ENCODE measurements at places on chromosomes 16 and 17.
A peak's percentile ranks its signal among the peaks of the same experiment; 100 is the strongest.

DNA sequence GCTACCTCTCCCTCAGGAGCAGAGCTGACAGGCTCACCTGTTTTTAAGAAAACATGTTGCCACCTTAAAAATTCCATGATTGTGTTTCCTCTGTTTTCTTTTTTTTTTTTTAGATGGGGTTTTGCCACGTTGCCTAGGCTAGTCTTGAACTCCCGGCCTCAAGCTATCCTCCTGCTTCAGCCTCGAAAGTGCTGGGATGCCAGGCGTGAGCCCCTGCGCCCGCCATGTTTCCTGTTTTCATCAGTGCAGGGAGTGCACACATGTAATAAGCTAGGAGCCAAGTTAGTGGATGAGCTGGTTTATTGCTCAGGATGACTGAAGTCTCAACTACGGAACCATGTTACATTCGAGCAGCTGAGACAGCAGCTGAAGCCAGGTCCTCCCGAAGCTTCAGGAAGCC is 13.6 kb downstream of the MRM3 start:
- DNase-seq, result no peak

DNA sequence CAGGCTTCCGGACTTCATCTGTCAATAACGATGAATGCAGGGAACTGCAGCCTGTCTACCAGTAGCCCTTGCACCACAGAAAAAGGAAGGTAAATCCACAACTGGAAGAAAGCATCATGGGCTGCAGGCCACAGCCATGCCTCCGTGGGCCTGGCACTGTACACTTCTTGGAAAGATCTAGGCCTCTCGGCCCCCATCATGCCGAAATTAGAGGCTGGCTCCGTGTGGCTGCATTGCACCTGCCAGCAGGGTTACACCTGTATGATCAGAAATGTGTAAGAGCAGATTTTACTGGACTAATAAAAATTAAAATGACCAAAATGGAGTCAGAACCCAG is 52.2 kb downstream of the SDK2 start:
- DNase-seq, result no peak

GRCh38 chr17:46916211-46916610 is 6.7 kb upstream of the GOSR2 start:
- DNase-seq, result no peak

GRCh38 chr17:1484676-1485422 is 7.6 kb downstream of the MYO1C start:
- no peak for DNase-seq

DNA sequence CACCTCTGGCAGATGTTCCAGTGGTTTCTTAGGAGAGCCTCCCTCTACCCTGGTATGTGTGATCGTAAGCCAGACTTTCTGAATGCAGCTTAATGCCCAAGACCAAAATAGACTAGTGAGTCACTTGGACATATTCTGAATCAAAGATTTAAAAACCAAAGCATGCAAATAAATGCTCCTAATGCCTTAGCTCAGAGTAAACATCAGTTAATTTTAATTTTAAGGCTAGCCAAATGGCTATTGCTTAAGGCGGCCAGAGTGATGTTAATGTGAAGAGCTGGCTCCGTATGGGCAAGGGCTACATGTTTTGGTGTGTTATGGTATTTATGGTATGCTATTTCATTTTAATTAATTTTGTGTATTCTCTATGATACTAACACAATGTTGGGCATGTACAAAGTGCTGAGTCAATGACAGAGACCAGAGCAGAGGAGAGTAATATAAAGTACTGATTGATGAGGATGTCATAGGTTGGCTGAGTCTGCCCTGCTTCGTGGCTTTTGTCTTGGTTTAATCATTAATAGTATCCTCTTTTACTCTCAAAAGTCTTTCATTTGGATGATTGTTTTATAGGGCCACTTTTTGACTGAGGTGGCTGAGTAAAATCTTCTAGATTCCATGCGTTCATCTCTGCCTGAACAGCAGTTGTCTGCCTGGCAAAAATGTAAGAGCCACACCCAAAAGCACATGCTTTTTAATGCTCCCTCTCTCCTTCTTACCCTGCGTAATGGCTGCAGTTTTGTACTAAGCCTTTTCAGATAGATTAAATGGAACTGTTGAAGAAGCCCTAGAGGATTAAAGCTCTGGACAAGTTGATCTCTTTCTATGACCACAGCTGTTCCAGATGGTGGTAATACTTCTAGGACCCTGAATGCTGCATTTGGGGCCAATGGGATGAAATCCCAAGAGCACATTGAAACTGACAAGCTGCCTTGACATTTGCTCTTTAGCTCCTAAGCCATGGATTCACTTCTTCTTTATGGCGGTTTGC is 59.6 kb downstream of the MAP2K6 start:
- DNase-seq, result no peak

GRCh38 chr17:7219812-7220592 is at the start of the genes ACADVL and DLG4:
Gene ACADVL, plus strand, starts transcription at chr17:7219938. Its CDS starts 47 bp downstream, at chr17:7219985.
Gene DLG4, minus strand, starts transcription at chr17:7219836.
- DNase-seq, result peak; percentile 54

- DNase-seq, result no peak
Observed at GRCh38 chr17:39979893-39980350, 685 bp upstream of the PSMD3 start.

GRCh38 chr17:40886090-40886489 is 1.0 kb upstream of the KRT20 start:
- no peak for DNase-seq

GRCh38 chr16:90046971-90047713 is 27.9 kb upstream of the DBNDD1 start:
- no peak for DNase-seq

GRCh38 chr17:57584050-57584551 is 161.0 kb downstream of the CCDC182 start:
- DNase-seq, result no peak

DNA sequence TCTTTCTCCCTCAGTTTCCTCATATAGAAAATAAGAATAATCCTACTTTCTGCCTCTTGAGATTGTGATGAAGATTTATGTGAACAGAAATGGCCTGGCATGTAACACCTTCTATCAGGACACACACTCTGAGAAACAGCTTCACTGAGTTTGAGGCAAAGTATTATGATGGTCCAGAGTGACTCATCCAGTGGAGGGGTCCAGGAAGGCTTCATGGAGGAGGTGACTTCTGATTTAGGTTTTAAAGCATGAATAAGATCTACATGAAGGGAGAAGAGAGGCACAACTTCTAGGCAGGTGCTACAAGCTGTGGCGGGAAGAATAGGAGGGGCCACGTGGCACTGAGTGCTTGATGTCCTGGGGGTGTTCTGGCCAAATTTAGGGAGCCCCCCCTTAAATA is 124.4 kb upstream of the SDK2 start:
- DNase-seq, result no peak

GRCh38 chr16:46947900-46948547 is 25.4 kb downstream of the DNAJA2 start:
- DNase-seq, result no peak

GRCh38 chr17:8466456-8466855 is 30.8 kb downstream of the NDEL1 start:
- no peak for DNase-seq

DNA sequence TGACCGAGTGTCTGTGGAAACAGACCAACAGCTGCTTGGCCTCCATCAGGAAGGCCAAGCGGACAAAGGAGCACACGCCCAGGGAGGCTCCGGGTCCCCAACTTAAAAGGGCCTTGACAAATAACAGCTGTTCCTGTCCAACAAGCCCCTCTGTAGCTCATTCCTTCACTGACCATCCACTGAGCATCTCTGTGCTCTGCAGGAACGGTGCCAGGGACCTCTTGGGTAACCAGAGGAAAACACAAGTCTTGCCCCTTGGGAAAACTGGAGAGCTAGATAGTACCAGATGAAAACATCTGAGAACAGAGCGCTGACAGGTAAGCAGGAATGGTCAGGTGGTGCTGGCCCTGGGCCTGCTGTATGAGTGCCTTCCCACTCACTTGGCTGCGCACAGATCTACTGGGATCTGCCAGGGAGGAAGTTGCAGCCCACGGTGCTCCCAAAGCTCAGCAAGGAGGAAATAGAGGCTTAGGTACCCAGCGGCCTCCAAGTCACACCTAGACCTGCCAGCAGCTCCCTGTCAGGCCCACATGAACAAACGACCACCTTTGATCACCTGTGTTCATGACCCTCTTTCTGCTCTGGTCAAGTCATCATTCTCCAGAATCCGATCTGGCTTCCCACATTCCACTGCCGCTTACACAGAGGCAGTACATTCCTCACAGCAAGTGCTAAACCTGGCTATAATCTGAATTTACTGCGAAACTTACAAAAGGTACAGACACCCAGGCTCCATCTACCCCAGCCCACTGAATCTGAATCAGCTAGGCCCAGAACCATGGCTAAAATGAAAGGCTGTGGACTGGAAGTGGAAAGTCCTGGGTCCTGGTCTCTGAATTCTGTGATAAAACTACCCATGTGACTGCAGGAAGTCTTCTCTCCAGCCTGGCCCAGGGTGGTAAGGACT is 12.5 kb downstream of the DCAKD start:
- no peak for DNase-seq

GRCh38 chr16:81004646-81005353 is 1.9 kb downstream of the CMC2 start:
- no peak for DNase-seq

GRCh38 chr17:75269844-75270217 is 1.2 kb downstream of the MIF4GD start:
- no peak for DNase-seq

- no peak for DNase-seq
Observed at GRCh38 chr17:41680426-41681040, 8.2 kb upstream of the EIF1 start.

DNA sequence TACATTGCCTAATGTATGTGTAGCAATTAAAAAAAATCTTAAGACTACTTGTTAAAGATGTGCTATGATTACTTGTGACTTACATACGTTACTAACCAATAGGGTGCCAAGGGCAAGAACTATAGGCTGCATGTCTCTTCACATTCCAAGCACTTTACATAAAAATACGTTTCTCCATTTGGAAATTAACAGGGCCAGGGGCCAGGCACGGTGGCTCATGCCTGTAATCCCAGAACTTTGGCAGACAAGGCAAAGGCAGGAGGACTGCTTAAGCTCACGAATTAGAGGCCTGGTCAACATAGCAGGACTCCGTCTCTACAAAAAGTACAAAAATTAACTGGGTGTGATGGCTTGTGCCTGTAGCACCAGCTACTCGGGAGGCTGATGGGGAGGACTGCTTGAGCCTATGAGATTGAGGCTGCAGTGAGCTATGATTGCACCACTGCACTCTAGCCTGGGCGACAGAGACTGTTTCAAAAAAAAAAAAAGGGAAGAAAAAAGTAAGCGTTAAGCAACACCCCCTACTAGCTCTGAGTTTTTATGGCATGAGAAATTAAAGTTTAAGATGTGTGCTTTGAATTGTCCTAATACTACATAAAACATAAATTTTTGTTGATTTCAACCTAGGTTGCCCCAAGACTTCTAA is 12.3 kb downstream of the PSMD12 start:
- no peak for DNase-seq

- no peak for DNase-seq
Observed at GRCh38 chr17:34579979-34580684, 750 bp downstream of the TMEM132E start.

DNA sequence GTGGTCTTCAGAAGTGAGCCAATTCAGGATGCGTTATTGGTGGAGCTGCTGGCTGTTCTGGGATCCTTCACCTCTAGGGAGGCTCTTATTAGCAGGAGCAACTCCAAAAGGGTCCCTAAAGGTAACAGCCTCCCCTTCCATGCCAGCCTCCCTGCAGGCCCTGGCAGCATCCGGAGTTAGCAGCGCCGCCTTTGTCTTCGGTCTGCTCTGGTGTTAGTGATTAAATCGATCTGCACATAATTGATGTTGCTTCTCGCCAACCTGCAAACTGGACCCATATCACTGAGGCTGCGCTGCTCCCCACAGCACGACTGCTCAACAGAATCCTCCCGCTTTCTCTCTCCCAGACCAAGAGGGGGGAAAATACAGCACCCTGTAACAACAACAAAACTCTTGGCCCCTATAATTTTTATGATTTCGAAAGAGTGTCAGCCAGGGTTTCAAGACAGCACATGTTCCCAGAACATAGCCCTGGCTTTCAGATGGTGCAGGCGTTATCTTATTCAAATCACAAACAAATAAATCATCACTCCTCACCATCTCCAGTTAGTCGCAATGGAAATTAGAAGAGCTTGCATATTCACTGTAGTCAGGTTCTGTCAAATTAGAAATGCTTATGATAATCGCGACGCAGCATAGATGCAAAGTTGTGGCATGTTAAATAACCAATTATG is 76.0 kb downstream of the IRX3 start:
- DNase-seq, result no peak

- DNase-seq, result peak; percentile 6
Observed at GRCh38 chr17:48024149-48025039, 13.2 kb downstream of the COPZ2 start.

DNA sequence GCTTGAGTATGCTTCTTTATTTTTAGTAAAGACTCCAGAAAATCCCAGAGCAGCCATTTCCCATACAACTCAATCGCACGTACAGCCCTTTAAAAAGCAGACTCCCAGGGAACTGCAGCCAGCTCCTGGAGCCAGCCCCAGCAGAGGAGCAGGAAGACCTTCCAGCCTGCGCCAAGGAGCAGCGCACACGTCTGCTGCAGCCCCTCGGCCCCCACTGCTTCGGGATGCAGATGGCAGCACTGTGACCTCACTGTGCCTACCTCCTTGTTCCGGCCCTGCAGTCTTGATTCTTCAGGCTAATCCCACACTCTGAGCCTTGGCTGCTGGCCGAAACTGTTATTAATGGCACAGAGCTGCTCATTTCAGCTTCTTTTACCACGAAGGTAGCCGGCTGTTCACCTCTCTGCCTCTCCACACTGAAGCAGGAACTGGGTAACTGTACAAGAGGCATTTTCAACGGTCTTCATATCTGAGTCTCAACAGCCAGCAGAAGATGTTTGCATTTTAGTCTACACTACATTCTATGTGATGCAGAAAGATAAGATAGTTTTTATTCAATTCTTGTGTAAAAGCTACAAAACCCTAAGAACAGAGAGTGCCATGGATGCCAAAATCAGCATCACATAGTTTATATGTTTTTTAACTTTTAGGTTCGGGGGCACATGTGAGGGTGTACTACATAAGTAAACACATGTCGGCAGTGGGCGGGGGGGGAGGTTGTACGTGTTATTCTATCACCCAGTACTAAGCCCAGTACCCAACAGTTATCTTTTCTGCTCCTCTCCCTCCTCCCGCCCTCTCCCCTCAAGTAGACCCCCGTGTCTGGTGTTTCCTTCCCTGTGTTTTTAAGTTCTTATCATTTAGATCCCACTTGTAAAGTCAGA is 130.9 kb downstream of the ANKRD11 start:
- no peak for DNase-seq

GRCh38 chr17:64580384-64581315 is 73.9 kb downstream of the CEP95 start:
- no peak for DNase-seq

- DNase-seq, result no peak
Observed at GRCh38 chr17:62778990-62779681, 29.0 kb downstream of the MARCHF10 start.

- DNase-seq, result no peak
Observed at GRCh38 chr16:51382211-51382610, 231.1 kb upstream of the SALL1 start.
